ENCODE measurements at places on chromosomes 11 and 22.
A peak's percentile ranks its signal among the peaks of the same experiment; 100 is the strongest.

DNA sequence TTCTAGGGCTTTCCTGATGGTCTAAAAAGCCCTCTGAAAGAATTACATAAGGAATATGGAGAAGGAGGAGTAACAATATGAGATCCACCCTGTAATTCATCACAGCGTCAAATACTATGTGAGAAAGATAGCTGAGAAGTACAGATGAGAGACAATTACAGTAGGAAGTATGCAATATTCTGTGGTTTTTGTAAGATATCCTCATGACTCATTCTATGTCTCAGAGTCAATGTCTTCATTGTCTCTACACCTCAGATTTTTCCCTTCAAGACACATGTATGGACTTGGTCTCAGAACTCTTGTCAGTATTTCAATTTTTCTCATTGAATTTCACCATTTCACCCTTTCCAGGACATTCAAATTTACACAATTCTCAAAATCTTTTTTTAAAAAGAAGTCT is 343.3 kb upstream of the CTSC start:
- peak; percentile 35 for DNase-seq

DNA sequence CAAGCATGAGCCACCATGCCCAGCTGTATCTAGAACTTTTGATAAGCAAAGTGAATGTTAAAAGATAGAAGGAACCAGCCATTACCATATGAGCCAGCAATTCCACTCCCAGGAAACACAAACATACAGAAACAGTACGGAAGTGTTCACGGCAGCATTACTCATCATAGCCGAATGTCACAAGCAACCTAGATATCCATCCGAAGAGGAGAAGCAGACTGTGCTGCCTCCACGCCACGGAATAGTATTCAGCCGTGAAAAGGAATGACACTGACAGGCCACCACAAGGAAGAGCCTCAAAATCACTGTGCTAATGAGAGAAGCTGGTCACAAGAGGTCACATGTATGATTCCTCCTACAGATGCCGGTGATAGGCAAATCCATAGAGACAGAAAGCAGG is 17.6 kb upstream of the MGAT3 start:
- peak; percentile 82 for DNase-seq

GRCh38 chr11:125346179-125346530 is 149.9 kb downstream of the FEZ1 start:
- DNase-seq: peak; percentile 43

DNA sequence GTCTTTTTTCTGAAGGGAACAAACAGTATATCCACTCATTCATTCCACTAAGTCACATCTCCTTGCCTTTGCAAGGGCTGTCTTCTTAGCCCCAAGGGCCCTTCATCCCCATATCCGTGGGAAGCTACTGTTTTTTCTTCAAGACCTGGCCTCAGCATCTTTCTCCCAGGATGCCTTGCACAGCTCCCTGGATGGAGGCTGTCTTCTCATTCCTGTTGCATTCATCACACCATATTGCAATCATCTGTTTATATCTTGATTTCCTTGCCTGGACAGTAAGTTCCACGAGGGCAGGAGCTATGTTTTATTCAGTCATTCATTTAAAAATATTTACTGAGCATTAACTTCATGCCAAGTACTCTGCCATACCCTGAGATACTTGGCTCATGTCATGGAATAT is 29.3 kb upstream of the NECTIN1 start:
- peak; percentile 10 for DNase-seq

- no peak for DNase-seq
Measured at GRCh38 chr11:131534611-131535010, 164.2 kb downstream of the NTM start.

DNA sequence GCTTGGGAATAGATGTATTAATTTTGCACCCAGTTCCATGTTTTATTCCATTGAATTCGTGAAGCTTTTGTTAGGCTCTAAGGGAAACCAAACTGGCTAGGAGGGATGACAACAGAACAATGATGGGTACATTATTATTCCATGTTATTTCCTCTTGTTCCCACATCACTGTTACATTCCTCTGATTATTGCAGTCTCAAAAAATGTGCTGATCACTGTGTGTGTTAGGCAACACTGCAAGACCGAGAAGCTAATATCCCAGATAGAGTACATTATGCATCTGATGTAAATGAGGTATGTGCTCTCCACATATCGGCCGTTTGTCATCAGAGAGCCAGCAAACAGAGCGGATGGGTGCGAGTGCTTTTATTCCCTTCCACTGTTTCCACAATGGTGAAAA is 327.9 kb downstream of the SOX6 start:
- peak; percentile 53 for DNase-seq

DNA sequence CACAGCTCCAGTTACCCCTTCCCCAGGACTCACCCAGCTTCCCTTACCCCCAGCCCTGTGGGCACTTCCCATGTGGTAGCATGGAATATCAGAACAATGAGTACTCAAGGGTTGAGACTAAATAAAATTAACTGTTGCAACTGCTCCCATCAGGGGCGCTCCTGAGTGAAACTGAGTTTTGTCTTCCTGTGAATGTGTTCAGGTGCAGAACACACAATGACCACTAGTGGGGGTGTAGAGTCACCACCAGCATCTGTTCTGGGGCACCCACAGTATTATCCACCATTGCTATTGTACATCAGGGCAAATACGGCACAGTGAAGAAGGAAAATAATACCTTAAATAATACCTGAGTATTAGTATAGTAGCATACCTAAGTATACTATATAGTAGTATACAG is 689.7 kb downstream of the TBC1D22A start:
- no peak for DNase-seq

DNA sequence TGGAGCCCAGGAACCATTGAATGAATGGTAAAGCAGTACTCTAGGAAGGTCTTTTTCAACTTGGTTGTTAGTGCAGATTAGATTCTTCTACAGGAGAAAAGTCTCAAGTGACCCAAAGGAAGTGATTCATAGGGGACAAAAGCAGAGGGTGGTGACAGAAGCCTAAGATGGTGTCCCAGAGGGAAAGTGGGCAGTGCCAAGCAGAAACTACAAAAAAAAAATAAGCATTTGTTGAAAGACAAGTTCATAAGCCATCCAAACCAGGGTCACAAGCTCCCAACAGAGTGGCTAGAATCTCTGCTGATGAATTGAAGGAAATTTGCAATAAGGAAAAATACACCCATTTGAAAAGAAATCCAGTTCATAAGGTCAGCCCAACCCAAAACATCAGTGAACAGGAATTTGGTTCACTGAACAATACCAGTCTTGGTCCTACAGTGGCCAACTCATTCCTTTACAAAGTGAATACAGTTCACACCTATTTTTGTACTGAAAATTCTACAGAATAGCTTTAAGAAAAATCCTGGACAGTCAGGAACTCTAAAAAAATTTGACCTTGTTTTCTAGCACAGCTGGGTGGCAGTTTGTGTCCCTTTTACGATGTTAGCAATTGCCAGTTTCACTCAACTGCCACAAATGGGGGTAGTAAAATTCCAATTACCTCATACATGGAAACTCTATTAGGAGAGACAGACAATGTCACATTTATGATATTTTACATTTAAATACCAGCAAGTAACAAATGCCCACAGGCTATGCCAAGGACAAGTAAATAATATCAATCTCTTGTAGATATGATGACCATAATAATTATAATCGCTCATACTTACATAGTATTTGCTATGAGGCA is 21.6 kb upstream of the NUP160 start:
- no peak for DNase-seq
